ENCODE measurements at places on chromosomes 16 and 17.

GRCh38 chr17:74595037-74595750 is 3.1 kb upstream of the CD300LD start:
- H3K4me3 ChIP-seq = no peak overlapping the region
- no peak for DNase-seq
- H3K27me3 ChIP-seq = no peaks in the 10 kb centered on the region
- no peaks in the 10 kb centered on the region for H3K36me3 ChIP-seq
- peaks cover 2% of the 10 kb centered on the region for H3K4me1 ChIP-seq

- no peaks in the 10 kb centered on the region for H3K36me3 ChIP-seq
- H3K4me3 ChIP-seq = no peak overlapping the region
- H3K27me3 ChIP-seq = no peaks in the 10 kb centered on the region
These were observed 42.1 kb downstream of the NT5M start for GRCh38 chr17:17345294-17345597.

DNA sequence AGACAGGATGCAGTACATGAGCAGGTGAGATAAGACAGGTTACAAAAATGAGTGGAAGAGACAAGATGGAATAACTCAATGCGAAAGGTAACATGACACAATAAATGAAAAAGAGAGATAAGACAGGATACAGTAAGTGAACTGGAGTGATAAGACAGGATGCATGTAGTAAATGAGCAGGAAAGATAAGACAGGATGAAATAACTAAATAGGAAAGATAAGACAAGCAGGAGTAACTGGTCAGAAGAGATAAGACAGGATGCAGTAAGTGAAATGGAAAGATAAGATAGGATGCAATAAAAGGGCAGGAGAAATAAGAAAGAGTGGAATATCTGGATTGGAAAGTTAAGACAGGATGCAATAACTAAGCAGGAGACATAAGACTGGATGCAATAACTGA is 8.3 kb upstream of the MYH4 start:
- H3K36me3 ChIP-seq = no peaks in the 10 kb centered on the region
- H3K4me1 ChIP-seq = no peaks in the 10 kb centered on the region
- no peaks in the 10 kb centered on the region for H3K27me3 ChIP-seq
- no peak overlapping the region for H3K27ac ChIP-seq
- H3K4me3 ChIP-seq = no peak overlapping the region

- H3K27ac ChIP-seq = no peak overlapping the region
- DNase-seq = no peak
- no peak overlapping the region for H3K4me3 ChIP-seq
- no peaks in the 10 kb centered on the region for H3K27me3 ChIP-seq
- H3K36me3 ChIP-seq = no peaks in the 10 kb centered on the region
These were observed 256.7 kb downstream of the CDH11 start for GRCh38 chr16:64865069-64865696.

DNA sequence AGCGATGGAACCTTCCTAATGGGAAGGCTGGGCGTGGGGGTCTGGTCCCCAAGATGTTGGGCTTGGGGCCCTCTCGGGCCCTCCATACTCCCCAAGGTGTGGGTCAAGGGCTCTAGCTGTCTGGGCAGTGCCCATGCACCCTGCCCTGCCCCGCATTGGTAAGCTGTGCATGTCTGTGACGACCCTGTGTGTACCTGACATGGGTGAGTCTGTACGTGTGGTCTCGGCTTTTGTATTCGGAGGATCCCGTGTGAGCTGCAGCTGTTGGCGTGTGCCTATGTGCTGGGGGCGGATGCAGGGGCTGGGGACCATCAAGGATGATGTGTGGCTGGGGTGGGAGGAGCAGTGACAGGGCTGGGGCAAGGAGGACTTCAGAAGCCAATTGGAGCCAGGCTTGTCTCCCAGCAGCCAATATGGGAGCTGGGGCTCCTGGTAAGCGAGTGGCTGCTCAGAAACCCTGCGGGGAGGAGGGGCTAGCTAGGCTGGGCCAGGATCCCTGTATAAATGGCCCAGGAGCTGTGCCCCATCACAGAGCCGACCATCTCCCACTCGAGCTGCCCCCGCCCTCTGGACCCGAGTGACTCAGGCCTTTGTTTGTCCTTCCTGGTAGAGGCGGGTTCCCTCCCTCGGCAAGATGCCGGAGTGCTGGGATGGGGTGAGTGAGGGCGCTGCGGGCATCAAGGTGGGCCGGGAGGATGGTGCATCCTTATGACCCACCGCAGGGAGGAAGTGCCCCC is at the start of gene NDRG4:
Gene NDRG4 (plus strand): TSS at position 529 of the 737 bp plus-strand sequence. CDS start 106 bp downstream, at position 635.
- DNase-seq = peak; percentile 30
- H3K27ac ChIP-seq = peak within 1 kb of the TSS; percentile 4
- H3K27me3 ChIP-seq = peaks cover 5% of the 10 kb centered on the region
- no peaks in the 10 kb centered on the region for H3K36me3 ChIP-seq

All from effector memory CD4-positive, alpha-beta T cell (primary cell).